AG04450 (cell line): ENCODE measurements at places on chromosomes 11 and 22.

- DNase-seq: no peak
Observed at GRCh38 chr11:114060392-114061047, 1.0 kb downstream of the ZBTB16 start.

DNA sequence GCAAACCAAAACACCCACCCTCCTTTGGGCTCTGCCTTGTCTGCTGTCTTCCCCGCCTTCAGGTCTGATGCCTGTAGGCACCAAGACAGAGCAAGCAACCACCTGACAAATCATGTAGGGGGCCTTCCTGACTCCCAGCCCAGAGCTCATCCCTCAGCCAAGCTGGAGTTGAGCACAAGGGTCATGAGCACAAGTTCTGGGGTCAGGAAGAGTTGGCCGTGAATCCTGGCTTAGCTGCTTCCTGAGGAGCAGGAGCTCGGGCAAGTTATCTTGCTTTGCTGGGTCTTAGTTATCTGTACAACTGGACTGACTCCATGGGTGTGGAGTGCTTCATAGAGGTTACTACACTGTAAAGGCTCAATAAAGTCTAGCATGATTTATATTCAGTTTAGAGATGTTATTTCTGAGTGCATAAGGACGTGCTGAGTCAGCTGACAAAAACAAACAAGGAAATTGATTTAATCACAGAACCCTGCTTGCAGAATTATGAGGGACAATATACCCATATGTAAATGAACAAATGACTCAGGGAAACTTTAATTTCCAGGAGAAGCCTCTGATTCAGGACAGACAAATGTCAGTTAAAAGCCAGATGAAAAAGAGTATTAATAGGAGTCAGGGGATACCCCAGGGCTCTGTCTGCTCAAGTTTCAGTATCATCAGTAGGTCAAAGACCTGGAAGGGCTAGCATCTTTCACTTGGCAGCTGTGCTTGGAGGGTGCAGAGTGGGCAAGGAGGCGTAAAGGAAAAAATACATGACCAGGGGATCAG is 15.0 kb upstream of the APOA1 start:
- DNase-seq: no peak

GRCh38 chr22:19760058-19760950 is at the start of gene TBX1:
Gene TBX1 (plus strand): TSS chr22:19760778. CDS start chr22:19760844, 66 bp downstream.
- DNase-seq: no peak

DNA sequence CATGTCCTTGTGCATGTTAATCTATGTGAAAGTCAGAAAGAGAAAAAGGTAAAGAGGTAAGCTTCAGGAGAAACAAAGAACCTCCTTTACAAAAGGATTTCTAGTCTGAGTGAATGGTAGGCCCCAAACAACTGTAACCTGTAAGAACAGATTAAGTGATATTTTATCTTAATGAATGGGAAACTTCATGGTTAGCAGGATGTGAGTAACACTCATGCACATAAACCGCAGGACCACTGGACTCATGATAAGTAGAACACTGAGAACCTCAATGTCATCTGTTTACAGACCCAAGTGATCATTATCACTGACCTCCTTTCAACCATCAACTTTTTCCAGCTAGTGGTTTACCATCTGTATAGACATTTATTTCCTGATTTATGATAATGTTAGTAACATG is 19.9 kb downstream of the OR8G5 start:
- peak; percentile 58 for DNase-seq

DNA sequence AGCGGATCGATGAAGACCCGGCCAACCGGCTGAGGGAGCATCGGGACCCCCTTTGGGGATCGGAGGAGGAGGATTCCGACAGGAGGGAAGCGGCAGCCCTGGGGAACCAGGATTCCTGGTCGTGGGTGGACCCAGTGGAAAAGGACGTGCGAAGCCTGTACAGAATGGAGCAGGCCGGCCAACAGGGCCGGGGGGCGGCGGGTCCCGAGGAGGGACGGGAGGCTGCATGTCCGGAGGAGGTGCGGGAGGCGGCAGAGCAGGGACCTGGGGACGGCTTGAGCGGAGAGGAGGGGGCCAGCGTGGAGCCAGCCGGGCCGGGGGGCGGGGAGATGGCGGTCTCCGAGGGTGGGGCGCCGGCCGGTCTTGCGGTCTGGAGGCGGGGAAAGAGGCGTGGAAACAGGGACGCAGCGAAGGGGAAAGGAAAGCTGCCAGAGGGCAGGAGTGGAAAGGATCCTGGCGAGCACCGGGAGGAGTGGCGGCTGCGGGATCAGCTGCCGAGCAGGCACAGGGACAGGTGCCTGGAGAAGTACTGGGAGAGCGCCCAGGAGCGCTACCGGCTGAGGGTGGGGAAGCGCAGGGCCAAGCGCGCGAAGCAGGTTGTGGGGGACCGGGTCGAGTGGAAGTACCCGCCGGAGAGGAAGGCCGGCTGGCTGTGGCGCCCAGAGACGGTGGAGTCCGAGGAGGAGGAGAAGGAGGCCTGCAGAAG is at the start of gene ANO5:
Gene ANO5, plus strand, starts transcription at position 444 of the 706 bp plus-strand sequence. CDS start 408 bp downstream, outside the sequence.
- no peak for DNase-seq

DNA sequence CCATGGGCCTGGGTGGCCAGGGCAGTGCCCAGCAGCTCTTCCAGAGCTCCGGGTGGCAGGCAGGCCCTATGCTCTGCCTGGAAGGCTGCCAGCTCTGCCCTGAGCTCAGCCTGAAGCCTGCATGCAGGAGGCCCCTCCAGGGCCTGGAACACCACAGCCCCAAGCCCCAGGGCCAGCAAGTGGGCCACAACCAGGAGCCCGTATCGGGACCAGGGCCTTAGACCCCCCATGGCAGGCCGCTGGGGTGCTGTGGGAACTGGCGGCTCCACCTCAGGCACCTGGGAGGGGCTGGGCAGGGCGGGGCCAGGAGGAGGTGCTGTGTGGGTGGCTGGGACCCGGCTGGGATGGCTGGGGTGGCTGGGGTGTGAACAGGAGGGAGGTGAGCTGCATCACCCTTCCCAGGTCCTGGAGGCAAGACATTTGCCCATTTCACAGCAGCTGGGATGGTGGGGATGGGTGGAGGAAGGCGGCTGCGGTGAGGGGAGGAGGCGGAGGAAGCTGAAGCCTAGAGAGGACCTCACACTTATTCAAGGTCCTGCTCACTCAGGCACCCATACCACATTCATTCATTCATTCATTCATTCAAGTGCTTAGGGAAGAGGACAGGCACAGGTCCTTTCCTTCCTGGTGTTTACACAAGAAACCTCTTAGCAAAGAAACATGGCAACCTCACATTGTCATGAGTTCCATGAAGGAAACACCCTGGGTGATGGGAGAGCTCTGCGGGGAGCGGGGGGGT is at the start of gene KCNK7:
Gene KCNK7, minus strand, starts transcription at position 258 of the 739 bp plus-strand sequence. Its CDS starts 28 bp downstream, at position 230.
- DNase-seq: no peak

DNA sequence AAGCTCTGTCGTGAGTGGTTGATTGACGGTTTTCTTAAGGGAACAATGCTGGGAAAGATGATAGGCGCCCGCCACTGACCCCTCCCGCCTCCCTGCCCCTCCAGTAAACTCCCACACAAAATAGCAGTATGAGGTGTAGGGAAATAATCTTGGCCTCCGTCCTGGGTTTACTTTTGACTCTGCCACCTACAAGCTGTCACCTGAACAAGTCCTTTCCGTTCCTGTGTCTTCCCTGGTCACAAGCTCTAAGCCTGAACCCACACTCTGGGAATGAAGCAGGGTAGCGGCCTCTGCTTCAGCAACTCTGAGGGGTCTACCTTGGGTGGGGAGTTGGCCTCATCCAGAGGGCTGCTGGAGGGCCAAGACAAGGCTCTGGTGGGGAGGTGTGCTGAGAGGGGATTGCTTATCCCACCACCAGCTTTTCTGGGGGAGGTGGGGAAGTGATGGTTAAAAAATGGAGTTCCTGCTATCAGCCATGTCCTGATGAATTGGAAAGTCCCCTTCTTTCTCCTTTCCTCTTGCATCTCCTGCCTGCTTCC is 87.8 kb downstream of the CEP164 start:
- DNase-seq: no peak

DNA sequence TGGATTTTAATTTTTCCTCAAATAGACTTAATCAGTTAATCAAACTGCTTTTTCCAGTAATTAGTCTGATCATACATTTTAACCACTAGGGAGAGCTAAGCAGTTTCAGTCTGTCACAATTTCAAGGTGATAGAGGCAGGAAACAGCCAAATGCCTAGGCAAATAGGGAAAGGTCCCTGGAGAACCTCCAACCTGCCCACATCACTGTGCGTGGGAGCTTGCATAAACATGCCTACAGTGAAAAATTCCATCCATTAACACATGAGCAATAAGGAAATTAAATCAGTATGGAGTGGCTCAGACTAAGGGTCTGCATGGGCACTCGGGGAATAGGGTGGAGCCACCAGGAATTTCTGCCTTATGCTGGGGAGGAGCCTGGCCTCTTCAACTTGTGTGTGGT is 74.6 kb downstream of the AASDHPPT start:
- no peak for DNase-seq

GRCh38 chr22:30694640-30695350 is at the start of gene OSBP2:
Gene OSBP2 (plus strand): TSS chr22:30694874. CDS start chr22:30694910, 36 bp downstream.
- no peak for DNase-seq

DNA sequence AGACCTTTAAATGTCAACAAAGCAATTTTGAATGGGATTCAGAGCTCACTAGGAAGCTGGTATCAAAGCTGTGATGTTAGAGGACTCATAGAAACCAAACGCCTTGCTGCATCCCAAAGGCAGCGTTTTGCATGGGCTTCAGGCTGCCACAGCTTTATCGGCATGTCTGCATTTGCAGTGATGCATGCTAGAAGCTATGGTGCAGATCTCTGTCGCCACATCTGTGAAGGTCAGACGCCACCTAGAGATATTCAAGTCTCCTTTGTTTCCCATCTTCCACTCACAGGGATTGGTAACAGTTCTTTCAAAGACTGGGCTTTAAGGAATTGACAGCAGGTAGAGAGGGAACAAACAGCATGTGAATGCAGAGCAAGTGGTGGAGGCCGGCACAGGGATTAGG is 47.8 kb downstream of the NTM start:
- no peak for DNase-seq

DNA sequence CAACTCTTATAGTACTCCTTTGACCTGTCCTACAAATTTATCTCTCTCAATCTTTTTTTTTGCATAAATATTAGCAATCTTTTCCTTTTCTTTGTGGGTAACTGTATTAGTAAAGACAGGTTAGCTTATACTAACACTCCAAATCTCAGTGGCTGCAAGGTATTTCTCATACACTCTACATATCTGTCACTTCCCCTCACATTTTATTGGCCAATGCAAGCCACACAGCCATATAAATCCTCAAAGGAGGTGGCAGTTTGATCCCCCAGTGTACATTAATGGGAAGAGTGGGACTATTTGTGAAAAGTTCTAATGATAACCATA is 42.6 kb upstream of the EED start:
- no peak for DNase-seq

DNA sequence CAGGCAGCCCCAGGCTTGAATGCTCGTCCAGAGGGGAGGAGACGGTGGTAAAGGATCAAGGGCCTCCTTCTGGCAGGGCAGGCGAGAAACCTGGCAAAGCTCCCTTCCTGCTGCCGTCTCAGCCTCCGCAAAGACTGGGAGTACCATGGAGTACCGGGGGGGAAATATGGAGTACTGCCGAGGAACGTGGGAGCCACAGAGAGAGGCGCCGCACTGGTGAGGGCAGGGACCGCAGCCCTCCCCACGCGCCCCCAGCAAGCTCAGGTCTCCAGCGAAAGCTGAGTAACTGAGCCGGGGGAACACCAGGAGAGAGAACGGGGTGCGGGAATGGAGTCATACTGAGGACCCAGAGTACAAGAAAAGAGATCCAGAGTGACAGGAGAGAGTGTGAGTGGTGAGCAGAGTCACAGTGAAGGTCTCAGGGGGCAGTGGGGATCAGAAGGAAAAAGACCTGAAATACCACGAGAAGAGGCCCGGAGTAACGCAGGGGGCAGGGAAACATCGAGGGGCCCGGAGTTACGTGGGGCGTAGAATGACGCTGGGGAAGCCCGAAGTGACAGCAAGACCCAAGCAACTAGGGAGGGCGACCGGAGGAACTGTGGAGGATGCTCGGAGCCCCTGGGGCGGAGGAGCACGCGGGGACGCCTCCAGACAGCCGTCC is 740 bp downstream of the EML3 start:
- DNase-seq: no peak

DNA sequence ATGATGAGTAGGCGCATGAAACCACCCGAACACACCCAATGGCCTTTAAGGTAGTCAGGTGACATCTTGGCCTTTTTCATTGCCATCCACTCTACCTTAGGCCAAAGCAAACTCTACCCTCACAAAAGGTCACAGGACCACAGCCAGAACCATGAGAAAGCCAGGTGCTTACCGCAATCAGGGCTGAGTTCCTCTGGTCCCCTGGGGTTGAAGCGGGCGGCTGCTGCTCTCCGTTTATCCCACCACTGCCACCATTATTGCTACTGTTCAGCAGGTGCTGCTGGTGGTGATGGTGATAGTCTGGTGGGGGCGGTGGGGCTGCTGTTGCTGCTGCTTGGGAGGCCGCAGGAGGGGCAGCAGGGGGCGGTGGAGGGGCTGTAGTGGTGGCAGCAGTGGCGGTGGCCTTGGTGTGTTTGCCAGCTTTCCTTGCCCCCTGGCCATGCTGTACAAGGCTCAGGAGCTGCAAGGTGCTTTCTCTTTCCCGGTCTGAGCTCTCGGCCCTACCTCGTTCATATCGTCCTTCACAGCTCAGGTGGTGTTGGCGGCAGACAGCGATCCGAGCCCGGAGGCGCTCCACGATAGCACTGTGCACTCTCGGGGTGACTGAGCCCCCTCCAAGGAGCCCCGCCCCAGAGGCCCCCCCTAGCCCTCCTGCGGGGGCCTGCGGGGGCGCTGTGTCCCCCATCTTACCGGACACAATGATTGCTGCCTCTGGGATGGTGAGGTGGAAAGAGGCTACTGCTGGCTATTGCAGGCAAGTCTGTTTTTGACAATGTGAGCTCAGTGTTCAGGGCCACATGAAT is 1.6 kb downstream of the MAML2 start:
- DNase-seq: no peak

- no peak for DNase-seq
Observed at GRCh38 chr11:86292912-86293616, 9.0 kb upstream of the HIKESHI start.

DNA sequence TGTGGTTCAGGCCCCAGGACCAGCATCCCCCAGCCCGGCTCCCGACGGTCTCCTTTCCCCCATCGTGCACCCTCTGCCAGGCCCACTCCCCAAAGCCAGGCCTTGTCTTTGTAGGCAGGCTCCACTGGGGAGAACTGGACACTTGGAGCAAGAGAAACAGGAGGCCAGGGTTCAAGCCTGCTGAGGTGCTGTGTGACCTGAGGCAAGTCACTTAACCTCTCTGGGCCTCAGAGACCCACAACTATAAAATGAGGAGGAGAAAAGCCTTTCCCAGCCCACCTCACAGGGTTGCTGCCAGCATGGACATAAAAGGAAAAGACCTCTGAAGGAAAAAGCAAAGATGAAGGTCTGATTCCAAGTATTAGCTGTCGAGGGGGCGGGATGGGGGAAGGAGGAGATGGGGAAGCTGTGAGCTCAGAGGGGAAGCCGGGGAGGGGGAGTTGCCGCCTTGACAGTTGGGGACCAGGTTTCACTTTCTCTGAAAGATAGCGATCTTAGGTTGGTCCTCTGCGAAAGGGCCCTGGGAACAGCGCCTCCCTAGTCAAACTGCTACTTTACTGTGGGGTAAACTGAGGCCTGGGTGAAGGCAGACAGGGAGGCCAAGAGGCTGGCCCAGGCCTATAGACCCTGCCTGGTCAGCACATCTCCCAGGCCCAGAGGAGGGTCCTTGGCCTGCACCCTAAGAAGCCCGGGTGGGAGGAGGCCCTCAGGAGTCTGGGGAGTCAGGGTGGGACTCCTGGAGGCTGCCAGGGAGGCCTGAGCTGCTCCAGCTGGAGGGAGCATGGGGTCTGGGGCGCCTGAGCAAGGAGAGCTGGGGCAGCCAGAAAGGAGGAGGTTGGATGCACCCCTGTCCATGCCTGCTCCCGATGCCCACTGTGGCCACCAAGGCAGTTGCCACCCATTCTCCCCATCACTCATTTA is 991 bp upstream of the OSM start:
- DNase-seq: no peak
